Muscle of arm (tissue), 14 donors: ENCODE measurements at places on chromosomes 2 and 18.
A peak's percentile ranks its signal among the peaks of the same experiment; 100 is the strongest.

DNA sequence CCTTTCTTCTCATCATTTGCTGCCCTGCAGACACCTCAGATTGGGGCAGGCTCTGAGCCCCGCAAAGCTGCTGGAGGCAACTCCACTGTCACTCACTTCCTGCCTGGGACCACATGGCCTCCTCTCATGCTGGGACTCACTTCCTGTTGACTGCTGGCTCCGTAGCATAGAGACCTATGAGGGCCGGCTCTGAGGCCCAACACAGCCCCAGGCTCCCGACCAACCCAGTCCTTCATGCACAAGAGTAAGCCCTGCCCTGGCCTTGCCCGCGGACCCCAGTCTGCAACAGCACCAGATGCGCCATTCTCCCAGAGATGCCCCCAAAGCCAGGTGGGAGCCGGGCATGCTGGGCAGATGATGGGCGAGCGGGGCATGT lies 55.7 kb downstream of the DNMT3A start:
- DNase-seq, result no peak

GRCh38 chr2:168356477-168356835 lies 99.6 kb upstream of the CERS6 start:
- no peak for DNase-seq

DNA sequence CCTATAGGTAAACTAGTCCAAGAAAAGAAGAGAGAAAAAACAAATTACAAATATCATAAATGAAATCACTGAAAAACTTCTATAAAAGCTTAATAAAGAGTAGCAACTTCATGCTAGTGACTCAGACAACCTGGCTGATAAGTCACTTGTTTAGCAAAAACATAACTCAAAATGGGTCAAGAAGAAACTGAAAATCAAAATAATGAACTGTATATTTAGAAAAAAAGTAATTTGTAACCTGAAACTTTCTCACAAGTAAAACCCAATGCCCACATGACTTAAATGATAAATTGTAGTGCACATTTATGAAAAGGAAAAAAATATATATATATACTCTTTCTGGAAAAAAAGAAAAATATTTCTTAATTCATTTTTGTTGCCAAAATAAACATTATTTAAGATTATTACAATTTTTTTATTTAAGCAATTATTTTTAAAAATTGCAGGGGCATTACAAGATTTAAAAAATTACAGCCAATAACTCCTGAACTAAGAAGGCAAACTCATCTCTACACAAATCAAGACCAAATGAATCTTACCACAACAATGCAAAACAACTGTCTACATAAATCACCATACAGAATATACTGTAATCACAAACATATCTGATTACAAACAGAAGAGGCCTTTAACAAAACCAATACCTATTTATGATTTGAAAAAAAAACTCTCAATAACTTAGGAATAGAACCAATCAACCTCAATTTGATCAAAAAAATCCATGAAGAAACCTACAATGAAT lies 406.3 kb downstream of the CDH7 start:
- DNase-seq, result no peak

GRCh38 chr2:231781798-231782726 lies 980 bp upstream of the PDE6D start:
- DNase-seq, result peak; percentile 25

- no peak for DNase-seq
Measured at GRCh38 chr2:37653093-37653492, 18.3 kb downstream of the CDC42EP3 start.

DNA sequence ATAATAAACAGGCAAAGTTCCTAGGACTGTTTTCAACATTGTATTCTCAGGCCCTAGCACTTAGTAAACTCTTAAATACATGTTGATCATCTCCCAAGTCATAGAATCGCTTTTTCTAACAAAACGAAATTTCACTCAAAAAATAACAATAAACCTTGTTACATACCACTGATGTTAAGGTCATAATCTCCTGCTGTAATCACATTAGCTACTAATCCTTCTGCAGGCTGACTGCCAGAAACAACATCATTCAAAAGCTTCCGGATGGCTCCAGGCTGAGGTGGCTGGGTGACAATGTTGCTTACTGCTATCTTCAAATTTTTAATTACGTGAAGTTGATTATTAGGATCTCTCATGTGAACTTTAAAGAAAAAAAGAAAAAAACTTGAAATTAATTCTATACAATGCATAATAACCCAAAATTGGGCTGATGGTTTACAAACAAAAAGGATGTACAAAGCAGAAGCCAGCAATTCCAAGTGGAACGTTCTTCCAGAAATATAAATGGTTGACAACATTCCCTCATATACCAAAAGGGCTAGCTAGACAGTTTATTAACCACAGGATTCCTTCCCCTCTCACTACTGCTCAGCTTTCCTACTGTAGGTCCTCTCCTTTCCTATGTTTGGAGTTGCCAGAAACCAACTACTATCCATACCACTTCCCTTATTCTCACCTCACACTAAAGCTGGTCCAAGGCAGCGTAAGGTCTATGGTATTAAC lies 11.6 kb downstream of the TRAPPC8 start:
- no peak for DNase-seq

DNA sequence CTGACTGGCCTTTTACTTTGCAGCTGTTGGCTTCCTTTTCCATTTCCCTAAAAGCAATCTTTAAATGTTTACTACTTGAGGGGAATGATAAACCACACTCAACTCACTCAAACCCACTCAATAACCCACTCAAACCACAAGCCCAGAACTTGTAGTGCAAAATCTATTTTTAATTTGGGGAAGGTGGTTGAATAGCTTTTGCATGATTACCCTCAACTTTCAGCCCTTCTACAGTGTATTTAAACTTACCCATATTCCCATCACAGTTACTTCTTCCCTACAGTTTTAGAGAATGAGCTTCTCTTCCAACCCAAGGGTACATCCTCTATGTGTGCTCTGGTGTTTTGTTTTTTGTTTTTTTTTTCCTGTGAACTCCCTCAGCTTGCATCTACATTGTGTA lies 636.1 kb downstream of the TDRD15 start:
- no peak for DNase-seq

- DNase-seq, result no peak
Measured at GRCh38 chr2:209321581-209321980, 102.3 kb upstream of the MAP2 start.
